Prostate gland (tissue), 2 donors: ENCODE measurements at places on chromosomes 6 and 20. TPM values are rescaled to one million over a fixed set of nuclear protein-coding genes. Genes with fewer than 3 reads are reported as not detected.

Gene LTB
- 0.97 TPM for total RNA-seq

Gene VGLL2
- total RNA-seq = 0.28 TPM

Gene DTD1
- 31.2 TPM for total RNA-seq

Gene ADGB
- total RNA-seq = 8.1 TPM

Gene ADGRF1
- 11.5 TPM for total RNA-seq

Gene MLIP
- total RNA-seq = 0.55 TPM
